ENCODE measurements at places on chromosomes 4 and X. TPM values are rescaled to one million over a fixed set of nuclear protein-coding genes. Genes with fewer than 3 reads are reported as not detected.

GRCh38 chr4:4663028-4663427 lies 121.2 kb upstream of the STX18 start:
- DNase-seq, result no peak

DNA sequence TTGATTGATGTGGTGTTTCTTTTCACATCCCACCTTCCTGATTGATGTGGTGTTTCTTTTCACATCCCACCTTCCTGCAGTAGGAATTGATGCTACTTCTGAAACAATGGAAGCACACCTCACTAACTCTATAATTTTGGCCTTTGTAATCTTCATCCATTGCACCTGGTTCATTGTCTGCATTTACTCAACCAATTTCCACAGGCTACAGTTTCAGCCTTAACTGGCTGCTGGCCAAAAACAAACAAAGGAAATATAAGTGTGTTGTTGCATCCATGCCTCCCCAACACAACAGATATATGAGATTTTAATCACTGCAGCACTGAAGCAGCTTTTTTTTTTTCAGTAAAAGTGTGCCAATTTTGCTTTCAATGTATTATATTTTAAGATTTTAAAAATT lies 867.6 kb upstream of the PCDH7 start:
- no peak for DNase-seq

DNA sequence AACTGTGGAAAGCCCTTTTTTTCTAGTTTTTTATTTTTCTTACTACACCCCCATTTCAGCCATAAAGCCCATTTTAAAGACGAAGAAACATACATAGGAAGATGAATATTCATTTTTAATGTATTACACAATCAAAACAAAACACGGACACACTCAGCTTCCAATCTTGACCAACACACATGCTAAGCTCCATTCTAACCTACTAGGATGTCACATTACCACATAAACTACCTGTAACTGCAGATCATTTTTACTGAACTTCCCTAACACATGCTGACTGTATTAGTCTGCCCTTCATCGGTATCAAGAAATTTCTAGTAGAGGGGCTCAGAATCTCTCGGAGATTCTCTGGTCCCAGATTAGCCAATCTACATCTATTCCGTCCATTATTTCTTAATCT lies 1.8 kb downstream of the CCNI start:
- peak; percentile 16 for DNase-seq

GRCh38 chr4:185711726-185712125 lies 100.3 kb downstream of the SORBS2 start:
- peak; percentile 17 for DNase-seq

- no peak for DNase-seq
Measured at GRCh38 chr4:128416921-128417320, 129.3 kb upstream of the PGRMC2 start.

GRCh38 chr4:154511981-154512380 lies 20.4 kb upstream of the DCHS2 start:
- no peak for DNase-seq

Gene CCDC149
- polyA plus RNA-seq, result 13.9 TPM

Gene GPC4
- 9.2 TPM for polyA plus RNA-seq

Data from stomach (tissue), 19 donors.